Fibroblast of mammary gland (primary cell): ENCODE measurements at places on chromosomes 2 and 18.

GRCh38 chr2:173216668-173217067, 138.0 kb upstream of the CDCA7 start:
- no peak for DNase-seq

- no peak for DNase-seq
These were observed 18.4 kb downstream of the FMNL2 start for GRCh38 chr2:152353364-152353763.

DNA sequence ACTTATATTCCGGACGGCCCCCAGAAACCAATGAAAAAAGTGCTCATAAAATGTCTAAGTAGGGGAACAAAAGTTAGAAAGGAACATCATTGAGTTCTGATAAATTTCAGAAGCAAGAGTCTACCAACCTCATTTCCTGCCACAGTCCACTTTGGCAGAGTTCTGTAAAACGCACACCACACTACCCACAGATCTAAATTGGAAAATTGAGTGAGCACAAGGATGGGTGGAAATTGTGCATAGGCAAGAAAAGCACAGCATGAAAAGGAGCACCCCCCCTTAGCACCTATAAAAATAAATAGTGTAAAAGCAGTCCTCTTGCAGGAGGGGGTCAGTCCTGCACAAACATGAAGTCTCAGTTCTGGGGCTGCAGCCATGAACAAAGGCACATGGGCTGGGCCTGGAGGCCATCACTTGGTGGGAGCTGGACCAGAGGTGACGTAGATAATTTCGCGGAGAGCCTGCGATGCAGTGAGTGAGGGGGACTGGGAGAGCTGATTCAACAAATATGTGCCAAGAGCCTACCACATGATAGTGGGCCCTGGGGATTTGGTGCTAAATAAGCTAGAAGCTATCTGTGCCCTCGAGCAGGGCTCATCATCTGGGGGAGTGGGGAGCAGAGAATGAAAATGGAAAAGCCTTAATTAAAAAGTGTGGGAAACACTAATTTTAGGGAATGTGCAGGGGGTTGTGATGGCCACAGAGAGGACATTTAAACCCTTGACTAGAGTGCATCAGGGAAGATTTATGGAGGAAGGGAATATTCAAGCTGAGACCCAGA, 48.9 kb upstream of the SPP2 start:
- no peak for DNase-seq

- DNase-seq: peak; percentile 53
These were observed 206.5 kb upstream of the NT5C1B start for GRCh38 chr2:18795906-18796305.

- DNase-seq: peak; percentile 25
These were observed 62.2 kb downstream of the PAPOLG start for GRCh38 chr2:60818272-60818671.

DNA sequence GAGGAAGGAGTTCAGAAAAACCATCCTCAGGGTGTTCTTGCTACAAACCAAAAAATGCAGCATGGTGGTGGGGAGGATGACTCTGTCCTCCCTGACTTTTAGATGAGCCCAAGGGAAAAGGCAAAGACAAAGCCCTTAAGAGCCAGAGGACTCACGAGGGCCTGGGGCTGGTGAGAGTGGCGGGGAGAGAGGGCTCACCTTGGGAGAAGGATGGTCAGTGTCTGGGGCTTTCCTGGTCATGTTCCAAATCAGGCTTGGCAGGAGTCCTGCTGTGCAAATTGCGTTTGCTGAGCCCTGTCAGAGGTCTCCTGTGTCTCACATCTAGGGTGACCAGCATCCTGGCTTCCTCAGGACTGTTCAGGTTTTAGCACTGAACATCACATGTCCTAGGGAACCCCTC, 4.7 kb downstream of the UGT1A1 start:
- DNase-seq: peak; percentile 12

GRCh38 chr2:137644731-137645130, 319.5 kb upstream of the HNMT start:
- DNase-seq: no peak

- peak; percentile 80 for DNase-seq
These were observed 91.0 kb downstream of the ICA1L start for GRCh38 chr2:202780514-202781021.

DNA sequence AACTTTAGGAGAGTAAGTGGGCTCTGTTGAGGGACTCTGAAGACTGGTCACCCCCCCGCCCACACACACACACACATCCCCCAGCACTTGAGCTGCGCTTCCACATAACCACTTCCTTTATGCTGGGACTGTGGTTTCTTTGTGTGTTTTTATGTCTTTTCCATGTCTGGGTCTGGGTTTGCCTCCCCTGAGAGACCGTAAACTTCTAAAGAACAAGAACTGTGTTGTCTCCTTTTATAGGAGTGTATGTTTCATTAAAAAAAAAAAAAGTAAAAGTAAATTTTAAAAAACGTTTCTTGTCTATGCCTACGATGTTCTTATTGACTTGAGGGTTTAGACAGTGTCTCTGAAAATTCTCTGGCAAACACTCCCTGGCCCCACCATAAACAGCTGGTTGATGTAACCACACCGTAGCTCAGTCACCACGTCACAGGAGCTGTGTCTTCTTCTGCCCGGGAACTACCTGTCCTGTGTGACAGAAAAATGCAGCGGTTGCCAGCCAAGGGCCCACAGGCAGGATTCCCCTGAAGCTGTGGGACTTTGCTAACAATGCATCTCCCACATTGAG, 68.0 kb downstream of the KLHL29 start:
- DNase-seq: peak; percentile 15

GRCh38 chr2:120550282-120550681, 185.4 kb upstream of the GLI2 start:
- no peak for DNase-seq

GRCh38 chr2:157480182-157480961, 36.5 kb upstream of the CYTIP start:
- peak; percentile 83 for DNase-seq

DNA sequence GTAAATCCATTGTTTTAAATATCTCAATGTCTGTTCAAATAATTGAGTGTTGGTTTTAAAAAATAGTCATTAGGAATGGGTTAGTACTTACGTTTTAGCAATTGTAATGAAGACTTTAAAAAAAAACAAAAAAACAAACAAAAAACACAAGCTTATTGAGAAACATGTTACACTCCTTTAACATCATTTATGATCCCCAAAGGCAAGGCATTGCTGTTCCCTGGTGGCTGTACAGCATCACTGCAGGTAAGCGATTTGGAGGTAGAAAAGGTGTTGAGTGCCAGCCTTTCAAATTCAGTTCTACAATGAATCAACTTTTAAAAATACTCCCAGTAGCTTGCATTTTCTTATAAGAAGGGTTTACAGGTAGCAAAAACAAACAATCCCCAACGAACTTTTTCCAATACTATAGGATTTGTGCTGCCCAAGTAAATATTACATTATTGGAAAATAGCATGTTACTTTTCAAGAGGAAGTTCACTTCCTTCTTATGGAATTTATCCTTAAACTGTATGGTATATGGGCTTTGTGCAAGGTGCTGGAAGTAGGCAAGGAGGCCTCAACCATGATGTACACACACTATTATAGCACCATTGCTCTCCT, 27.5 kb downstream of the CNRIP1 start:
- DNase-seq: peak; percentile 40

- DNase-seq: peak; percentile 55
These were observed 22.2 kb downstream of the BIN1 start for GRCh38 chr2:127084611-127085316.

GRCh38 chr18:54926593-54927325, 32.5 kb downstream of the CCDC68 start:
- peak; percentile 35 for DNase-seq

DNA sequence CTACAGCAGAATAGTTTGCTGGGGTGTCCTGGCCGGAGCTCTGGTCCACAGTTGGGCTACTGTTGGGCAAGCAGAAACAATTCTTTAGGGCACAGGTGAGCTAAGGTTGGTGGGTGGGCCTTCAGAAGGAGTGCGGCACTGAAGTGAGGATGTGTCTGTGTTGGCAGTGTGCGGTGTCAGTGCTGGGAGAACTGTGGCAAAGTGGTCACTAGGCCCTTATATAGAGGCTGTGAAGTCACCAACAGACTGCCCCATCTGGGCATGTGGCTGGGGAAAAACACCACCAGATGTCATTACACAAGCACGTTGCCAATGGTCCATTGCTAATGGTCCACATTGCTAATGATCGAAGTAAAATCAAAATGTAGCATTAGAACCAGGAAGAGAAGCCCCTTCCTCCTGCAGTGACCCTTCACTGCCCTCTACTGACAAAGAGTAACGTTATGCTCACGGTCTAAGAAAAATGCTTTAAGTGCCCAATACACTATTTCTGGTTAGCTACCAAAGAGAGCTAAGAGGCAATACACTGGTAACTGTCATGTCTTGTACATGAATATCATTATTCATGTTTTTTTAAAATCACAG, 21.3 kb downstream of the SCN1A start:
- DNase-seq: peak; percentile 55

DNA sequence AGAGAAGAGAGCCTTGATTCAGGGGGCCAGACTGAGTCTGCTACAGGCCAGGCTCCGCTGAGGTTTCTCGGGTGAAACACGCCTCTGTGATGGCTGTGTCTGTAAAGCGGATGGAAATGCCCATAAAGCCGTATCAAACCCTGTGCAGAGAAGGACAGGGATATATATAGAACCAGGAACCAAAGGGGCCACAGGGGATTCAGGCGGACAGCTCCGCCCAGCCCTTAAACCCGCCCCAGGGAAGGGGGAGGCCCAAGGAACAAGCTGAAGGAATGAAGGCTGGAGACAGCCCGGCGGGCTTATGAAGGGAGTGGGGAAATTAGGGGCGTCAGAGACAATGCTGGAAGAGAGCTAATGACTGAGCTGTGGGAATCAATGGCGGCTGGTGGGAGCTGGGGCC, 42.1 kb downstream of the NHEJ1 start:
- no peak for DNase-seq

DNA sequence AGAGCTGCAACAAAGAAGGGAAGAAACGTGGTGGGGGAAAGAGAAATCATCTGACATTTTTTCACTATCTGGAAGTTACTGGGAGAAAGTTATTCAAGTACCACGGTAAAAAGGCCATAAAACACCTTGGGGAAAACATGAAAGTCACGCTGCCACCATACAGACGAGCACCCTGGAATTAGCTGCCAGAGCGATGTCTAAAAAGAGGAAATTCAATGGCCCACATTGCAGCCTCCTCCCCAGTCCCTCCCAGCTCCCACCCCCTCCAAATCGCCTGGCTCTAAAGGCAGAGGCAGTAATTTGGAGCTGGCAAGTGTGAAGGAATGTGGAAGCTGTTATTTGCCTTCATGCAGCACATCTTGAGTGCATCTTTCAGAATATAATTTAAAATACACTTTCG, 192.0 kb downstream of the ALK start:
- DNase-seq: no peak

DNA sequence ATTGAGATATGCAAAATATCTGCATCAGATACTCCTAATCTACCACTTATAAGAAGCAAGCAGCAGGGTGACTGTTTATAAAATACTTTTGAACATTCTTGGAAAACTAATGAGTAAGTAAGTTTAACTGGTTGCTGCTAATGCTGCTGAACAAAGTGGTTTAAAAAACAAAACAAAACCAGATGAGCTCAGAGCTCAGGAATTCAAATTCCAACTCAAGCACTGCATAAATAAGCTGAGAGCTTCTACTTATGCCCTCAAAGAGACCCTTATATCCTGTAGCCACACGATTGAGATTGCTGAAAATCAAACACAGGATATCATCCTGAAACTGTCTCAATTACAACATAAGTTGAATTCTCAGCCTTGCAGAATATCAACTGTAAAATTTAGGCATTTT, 62.3 kb upstream of the NYAP2 start:
- peak; percentile 18 for DNase-seq

- DNase-seq: no peak
These were observed 86.5 kb downstream of the ICOS start for GRCh38 chr2:204023088-204023487.

DNA sequence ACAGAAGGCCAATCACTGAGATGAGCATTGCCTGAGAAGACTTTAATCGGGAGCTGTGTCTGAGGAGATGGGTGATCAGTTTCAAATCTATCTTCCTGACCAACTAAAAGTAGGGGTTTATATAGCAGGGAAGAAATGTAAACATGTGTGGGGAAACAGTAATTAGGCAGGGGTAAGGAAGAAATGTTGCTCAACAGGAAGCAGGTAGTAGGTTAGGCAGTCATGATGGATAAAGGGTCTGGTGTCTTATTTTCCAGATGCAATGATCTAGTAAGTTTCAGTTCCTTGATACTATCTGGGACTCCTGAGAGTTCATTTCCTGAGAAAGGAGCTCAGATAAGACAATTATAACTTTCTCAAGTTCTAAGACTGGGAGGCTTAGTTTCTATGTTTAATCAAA, 33.8 kb upstream of the DNAJC10 start:
- DNase-seq: no peak

GRCh38 chr2:129024796-129025195, 706.1 kb upstream of the HS6ST1 start:
- DNase-seq: no peak

GRCh38 chr2:69210385-69210784, 176.6 kb downstream of the GFPT1 start:
- peak; percentile 47 for DNase-seq

GRCh38 chr18:44805643-44806042, 125.0 kb downstream of the SETBP1 start:
- no peak for DNase-seq

DNA sequence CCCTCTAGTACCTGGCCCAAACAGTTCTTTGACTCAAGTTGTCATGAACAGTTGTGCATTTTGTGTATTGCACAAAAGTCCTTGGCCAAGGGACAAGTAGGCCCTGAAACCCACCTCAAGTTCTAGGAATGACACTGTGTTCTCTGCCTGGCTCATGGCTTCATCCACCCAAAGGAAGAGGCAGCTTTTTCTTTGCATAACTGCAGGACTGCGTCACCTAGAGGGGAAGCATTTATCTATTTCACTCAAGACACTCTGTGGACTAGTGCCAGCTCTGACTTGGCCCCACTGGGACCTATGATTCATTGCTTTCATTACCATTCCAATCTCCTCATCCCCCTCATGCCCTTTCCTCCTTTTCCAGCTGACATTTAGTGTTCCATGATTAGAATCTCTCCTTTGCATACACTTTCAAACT, 119.3 kb upstream of the SIX2 start:
- DNase-seq: peak; percentile 99

DNA sequence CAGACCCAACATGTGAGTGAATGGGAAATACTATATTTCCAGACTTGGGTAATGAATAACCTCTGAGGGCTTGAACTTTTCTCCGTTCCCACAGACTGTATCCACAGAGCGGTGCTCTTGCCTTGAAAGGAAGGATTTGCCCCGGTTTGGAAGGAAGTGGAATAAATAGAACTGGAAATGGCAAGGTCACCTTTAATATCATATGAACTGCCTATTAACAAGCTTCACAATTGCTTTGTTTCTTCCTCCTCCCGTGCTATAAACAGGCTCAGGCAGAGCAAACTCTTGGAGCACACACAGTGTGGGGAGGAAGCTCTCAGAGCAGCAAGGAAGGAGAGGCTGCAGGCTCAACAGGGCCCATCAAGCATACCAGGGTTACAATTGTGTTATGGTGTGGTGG, 28.5 kb upstream of the DARS1 start:
- no peak for DNase-seq

GRCh38 chr18:79496978-79497637, 101.4 kb downstream of the NFATC1 start:
- peak; percentile 51 for DNase-seq

GRCh38 chr2:45729753-45730512, 78.5 kb downstream of the PRKCE start:
- DNase-seq: no peak

- DNase-seq: no peak
These were observed 335.0 kb upstream of the NT5C1B start for GRCh38 chr2:18924386-18924785.

- peak; percentile 51 for DNase-seq
These were observed 37.5 kb upstream of the SERPINB2 start for GRCh38 chr18:63850020-63850419.

GRCh38 chr2:59761966-59762365, 791.5 kb downstream of the BCL11A start:
- DNase-seq: no peak
